Spleen (tissue), 13 donors: ENCODE measurements at places on chromosomes 3 and 15.

DNA sequence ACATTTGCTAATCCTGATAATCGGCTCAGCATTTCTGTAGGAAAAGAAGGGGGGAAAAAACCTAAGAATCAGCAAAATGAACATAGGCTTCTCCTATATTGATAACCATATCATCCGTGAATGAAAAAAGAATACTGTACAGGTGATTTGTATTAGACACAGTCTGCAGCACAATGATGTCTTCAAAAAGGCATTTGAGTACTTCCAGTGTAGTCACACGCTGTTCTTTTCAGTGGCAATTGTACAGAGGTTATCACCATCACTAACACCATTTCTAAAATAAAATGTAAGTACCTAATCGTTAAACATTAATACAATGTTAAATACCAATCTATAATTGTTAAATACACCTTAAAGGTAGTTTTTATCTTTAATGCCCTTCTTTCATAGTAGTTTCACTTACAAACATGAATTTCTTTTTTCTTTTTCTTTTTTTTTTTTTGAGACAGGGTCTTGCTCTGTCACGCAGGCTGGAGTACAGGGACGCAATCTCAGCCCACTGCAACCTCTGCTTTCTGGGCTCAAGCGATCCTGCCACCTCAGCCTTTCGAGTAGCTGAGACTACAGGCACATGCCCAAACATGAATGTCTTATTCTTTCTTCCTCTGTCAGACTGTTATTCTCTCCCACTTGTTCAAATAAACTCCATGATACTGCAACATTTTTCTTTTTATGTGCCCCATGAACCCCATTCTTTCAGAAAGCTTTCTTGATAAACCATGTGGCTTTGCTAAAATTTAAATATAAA, 18.4 kb downstream of the GOLGB1 start:
- DNase-seq: no peak

DNA sequence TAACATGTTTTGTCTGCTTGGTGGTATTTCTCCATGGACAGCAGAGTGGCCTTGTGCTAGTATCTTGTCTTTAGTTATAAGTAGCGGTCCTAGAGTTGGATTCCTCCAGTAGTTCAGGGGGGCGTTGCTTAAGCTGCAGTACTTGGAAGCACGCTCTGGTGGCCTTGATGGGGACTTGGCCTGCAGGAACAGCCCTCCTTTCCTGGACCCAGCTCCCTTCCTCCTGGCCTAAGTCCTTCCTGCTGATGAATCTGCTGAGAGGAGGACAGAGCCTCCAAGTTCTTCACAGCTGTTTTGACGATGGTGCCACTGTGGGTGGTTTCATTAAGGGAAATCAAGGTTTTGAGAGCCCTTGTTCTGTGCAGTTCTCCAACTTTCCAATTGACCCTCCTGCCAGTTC, 38.6 kb upstream of the SEC22A start:
- peak; percentile 21 for DNase-seq

- no peak for DNase-seq
Measured at GRCh38 chr15:92914768-92915221, 14.7 kb downstream of the CHD2 start.

DNA sequence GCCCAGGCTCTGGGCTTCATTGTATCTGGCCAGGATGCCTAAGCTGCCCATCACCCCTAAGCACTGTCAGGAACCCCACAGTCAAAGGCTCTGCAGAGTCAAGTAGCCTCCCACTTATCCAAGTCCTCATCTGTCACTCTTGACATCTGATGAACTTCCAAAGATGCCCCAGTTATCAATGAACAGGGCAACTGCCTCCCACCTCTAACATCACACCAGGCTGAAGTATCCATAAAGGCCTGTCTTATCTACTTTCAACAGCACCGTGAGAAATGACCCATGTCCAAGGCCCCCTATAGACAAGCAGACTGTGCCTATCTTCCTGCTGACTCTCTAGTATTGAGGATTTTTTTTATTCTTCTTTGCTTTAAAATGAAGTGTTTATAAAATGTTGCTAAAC, 56.4 kb downstream of the TRIM69 start:
- DNase-seq: no peak

DNA sequence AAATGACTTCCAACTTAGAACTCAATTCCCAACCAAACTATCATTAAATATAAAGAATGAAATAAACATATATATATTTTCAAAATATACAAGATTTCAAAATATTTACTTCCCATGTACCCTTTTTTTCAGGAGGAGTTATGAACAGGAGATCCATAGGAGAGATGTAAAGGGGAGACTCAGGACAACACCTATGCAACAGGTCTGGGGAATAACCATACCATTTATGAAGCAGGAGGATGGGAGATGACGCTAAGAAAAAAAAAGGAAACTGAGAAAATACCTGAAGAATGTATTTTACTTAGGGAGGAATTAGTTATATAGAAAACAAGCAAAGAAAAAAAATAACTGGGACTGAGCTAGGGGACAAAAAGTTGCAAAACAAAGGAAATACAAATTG, 23.8 kb downstream of the INTS14 start:
- DNase-seq: no peak
